H1 (cell line): ENCODE measurements at places on chromosomes 1 and 21.

DNA sequence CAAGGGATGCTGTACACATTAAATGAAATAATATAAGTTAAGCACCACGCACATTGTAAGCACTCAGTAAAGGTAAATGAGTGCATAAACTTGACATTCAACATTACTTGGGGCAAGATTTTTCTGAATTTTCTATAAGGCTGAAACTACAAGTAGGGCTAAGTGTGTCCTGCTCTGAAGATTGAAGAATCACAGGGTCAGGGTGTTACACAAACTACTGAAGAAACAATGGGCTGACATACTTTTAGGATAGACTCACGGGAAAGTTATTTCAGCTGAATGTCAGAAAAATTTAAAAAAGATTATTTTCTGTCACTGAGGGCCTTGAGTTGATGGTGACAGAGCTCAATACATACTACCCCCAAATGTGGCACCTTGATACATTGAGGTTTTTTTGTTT, 644.2 kb upstream of the PLXNA2 start:
- no peak overlapping the region for H3K27ac ChIP-seq
- H3K4me3 ChIP-seq = no peak overlapping the region
- H3K36me3 ChIP-seq = no peaks in the 10 kb centered on the region
- no peaks in the 10 kb centered on the region for H3K27me3 ChIP-seq
- no peak for DNase-seq
- H3K4me1 ChIP-seq = no peaks in the 10 kb centered on the region

- no peaks in the 10 kb centered on the region for H3K36me3 ChIP-seq
- no peak for DNase-seq
- peaks cover 15% of the 10 kb centered on the region for H3K4me1 ChIP-seq
- H3K4me3 ChIP-seq = no peak overlapping the region
Observed at GRCh38 chr1:46539972-46540371, 11.5 kb downstream of the KNCN start.

- no peak overlapping the region for H3K4me3 ChIP-seq
- H3K36me3 ChIP-seq = no peaks in the 10 kb centered on the region
- no peaks in the 10 kb centered on the region for H3K4me1 ChIP-seq
- no peak for DNase-seq
- no peaks in the 10 kb centered on the region for H3K27me3 ChIP-seq
Observed at GRCh38 chr1:87240661-87241285, 87.9 kb upstream of the LMO4 start.

- no peak for DNase-seq
- H3K27me3 ChIP-seq = no peaks in the 10 kb centered on the region
- H3K4me3 ChIP-seq = no peak overlapping the region
- H3K36me3 ChIP-seq = no peaks in the 10 kb centered on the region
- no peak overlapping the region for H3K27ac ChIP-seq
Observed at GRCh38 chr21:44523567-44524413, 16.2 kb downstream of the KRTAP10-1 start.

- H3K4me3 ChIP-seq = no peak within 1 kb of the TSS
- no peaks in the 10 kb centered on the region for H3K36me3 ChIP-seq
- no peaks in the 10 kb centered on the region for H3K27me3 ChIP-seq
- no peak within 1 kb of the TSS for H3K27ac ChIP-seq
- DNase-seq = no peak
- no peaks in the 10 kb centered on the region; the same call in 1 of the 2 replicates for H3K4me1 ChIP-seq
Observed at GRCh38 chr1:115768549-115768948, at the start of gene CASQ2. Gene CASQ2, minus strand, starts transcription at chr1:115768714. Its CDS starts 173 bp downstream, at chr1:115768541.

GRCh38 chr1:201143726-201144635, 10.3 kb downstream of the TMEM9 start:
- H3K27ac ChIP-seq = no peak overlapping the region
- H3K4me1 ChIP-seq = no peaks in the 10 kb centered on the region
- H3K4me3 ChIP-seq = no peak overlapping the region

- H3K4me1 ChIP-seq = no peaks in the 10 kb centered on the region
- H3K27ac ChIP-seq = no peak overlapping the region
- no peak for DNase-seq
- H3K36me3 ChIP-seq = no peaks in the 10 kb centered on the region
- no peaks in the 10 kb centered on the region for H3K27me3 ChIP-seq
Observed at GRCh38 chr1:210344706-210345105, 16.0 kb downstream of the HHAT start.

GRCh38 chr1:67458663-67459062, 28.5 kb upstream of the SERBP1 start:
- no peaks in the 10 kb centered on the region for H3K27me3 ChIP-seq
- no peak overlapping the region for H3K4me3 ChIP-seq
- H3K36me3 ChIP-seq = no peaks in the 10 kb centered on the region
- no peak overlapping the region; the same call in 1 of the 2 replicates for H3K27ac ChIP-seq
- no peak for DNase-seq

DNA sequence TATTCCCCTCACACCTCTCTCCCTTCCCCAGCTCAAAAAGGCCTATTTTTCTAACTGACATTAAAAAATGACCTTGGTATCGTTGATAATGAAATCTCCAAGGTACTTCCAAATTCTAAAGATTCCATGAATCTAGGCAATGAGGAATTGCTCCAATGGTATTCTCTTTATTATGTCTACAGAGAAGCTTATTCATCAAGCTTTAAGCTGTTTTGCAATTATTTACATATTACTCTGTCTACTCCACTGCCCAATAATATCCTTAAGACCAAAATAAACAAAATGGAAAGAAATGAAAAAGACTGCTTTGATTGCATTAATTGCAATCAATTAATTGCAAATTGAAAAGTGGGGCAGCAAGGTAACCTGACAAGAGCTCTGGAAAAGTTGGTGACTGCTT, 7.9 kb downstream of the PLPP3 start:
- no peaks in the 10 kb centered on the region for H3K27me3 ChIP-seq
- H3K4me1 ChIP-seq = peaks cover 22% of the 10 kb centered on the region; the same call in 1 of the 2 replicates
- no peaks in the 10 kb centered on the region for H3K36me3 ChIP-seq
- no peak overlapping the region for H3K4me3 ChIP-seq

- no peak overlapping the region for H3K27ac ChIP-seq
- H3K4me3 ChIP-seq = peak overlapping the region; percentile 90
- H3K36me3 ChIP-seq = no peaks in the 10 kb centered on the region
- H3K27me3 ChIP-seq = no peaks in the 10 kb centered on the region
- no peak for DNase-seq
Observed at GRCh38 chr1:61740751-61741700, 1.3 kb upstream of the PATJ start.

DNA sequence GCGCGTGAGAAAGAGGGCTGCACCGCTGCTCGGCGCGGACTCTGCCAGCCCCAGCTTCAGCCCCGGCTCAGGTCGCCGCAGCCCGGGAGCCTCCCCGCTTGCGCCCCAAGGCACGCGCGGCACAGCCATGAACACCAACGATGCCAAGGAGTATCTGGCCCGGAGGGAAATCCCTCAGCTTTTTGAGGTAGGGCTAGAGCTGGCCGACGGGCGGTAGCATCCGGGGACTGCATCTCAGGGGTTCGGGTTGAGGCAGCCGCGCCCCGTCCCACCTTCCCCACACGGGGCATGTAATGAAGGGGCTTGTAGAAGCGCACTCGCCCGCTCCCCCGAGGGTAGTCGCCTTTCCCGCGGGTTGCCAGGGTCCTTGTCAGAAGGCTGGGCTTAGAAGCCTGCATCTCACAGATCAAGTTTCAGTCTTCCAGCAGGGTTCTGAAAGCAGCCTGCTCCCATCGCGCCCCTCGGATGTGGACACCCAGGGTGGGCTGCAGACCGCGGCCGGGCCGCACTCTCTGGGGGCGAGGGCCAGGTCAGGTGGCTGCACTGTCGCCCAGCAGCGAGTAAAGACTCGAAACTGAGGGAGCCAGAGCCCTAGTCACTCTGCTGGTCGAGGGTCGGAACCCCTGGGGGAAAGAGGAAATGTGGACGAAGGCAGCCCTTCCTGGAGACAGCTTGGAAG, 507 bp downstream of the AK5 start:
- peak overlapping the region; percentile 78 for H3K4me3 ChIP-seq
- H3K27me3 ChIP-seq = peaks cover 34% of the 10 kb centered on the region
- H3K27ac ChIP-seq = no peak overlapping the region

DNA sequence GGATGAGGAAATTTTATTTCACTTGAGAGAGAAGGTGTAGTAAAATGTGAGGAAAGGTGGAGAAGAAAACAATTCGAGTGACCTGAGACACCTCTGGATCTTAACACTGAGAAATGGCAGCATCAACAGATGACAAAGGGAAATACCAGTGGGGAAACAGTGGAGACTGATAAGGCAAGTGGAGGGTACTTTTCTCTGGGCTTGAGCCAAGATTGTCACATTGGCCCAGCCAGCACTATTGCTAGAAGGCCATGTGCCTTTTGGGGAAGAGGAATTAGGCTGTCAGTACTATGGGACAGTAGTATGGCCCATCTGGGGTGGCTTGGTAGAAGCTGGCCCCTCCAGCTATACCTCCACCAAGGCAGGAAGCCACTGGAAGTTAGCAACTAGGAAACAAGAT, 8.4 kb downstream of the SYPL2 start:
- no peak overlapping the region for H3K4me3 ChIP-seq
- no peaks in the 10 kb centered on the region for H3K36me3 ChIP-seq
- H3K4me1 ChIP-seq = no peaks in the 10 kb centered on the region

GRCh38 chr1:41576620-41577019, 92.1 kb upstream of the EDN2 start:
- H3K27me3 ChIP-seq = no peaks in the 10 kb centered on the region; the same call in 1 of the 2 replicates
- H3K4me1 ChIP-seq = no peaks in the 10 kb centered on the region; the same call in 1 of the 2 replicates
- no peaks in the 10 kb centered on the region for H3K36me3 ChIP-seq
- no peak for DNase-seq

DNA sequence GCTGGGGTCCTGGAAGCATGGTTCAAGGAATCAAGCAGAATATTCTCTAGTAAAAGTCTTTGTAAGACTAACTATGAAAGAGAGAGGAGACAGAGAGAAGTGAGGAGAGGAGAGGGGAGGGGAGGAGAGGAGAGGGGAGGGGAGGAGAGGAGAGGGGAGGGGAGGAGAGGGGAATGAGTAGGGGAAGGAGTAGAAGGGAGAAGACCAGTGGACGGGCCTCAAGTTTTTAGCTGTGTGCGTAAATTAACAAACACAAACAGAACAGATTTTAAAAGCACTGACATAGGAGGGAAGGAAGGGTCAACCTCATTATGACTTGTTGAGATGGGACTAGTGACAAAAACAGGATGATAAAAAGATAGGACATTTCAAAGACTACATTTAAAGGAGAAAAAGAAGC, 62.8 kb downstream of the ST3GAL3 start:
- no peaks in the 10 kb centered on the region for H3K36me3 ChIP-seq
- H3K27me3 ChIP-seq = no peaks in the 10 kb centered on the region
- no peak overlapping the region for H3K27ac ChIP-seq

GRCh38 chr1:50774759-50775351, 185.2 kb downstream of the FAF1 start:
- no peaks in the 10 kb centered on the region for H3K4me1 ChIP-seq
- H3K27me3 ChIP-seq = no peaks in the 10 kb centered on the region
- DNase-seq = no peak
- no peak overlapping the region for H3K27ac ChIP-seq

DNA sequence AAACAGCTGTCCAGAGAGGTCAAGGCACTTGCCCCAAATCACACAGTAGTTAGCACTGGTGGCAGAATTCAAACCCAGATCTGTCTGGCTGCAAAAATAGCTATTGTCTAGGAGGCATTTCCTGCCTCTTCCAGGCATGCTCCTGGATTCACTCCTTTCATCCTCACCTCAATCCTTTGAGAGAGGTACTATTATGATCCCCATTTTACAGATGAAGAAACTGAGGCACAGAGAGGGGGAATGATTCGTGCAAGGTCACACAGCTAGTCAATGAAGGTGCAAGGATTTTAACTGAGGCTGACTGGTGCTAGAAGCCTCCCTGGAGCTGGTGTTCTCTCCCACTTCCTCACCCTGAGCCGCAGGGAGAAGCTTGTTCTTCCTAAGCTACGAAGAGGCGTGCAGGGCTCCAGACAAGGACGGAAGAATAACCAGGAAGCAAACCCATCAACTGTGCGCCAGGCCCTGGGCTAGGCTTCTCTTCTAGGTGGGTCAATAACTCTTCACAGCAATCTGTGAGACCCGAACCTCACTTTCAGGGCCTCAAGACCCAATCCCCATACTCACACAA, 631 bp upstream of the LAPTM5 start:
- H3K27me3 ChIP-seq = no peaks in the 10 kb centered on the region
- no peak overlapping the region for H3K27ac ChIP-seq
- H3K4me1 ChIP-seq = peaks cover 3% of the 10 kb centered on the region; the same call in 1 of the 2 replicates
- H3K36me3 ChIP-seq = no peaks in the 10 kb centered on the region
- H3K4me3 ChIP-seq = no peak overlapping the region

DNA sequence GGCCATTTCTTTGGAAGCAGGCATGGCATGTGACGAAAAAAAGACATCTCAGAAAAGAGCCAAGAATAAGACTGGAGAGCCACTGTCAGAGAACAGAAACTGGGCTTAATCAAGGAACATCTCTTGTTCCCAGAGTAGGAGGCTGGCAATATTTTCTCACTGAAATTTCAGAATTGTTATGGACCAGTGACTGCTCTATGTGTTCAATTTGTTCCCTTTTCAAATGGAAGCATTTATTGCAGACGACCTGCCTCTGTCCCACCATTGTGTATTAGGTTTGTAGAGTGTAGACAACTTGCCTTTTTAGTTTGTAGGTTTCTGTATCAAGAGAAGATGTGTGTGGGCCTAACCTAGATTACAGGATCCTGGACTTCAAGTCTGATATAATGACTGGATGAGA, 18.7 kb downstream of the PSMG1 start:
- no peak overlapping the region for H3K27ac ChIP-seq
- H3K36me3 ChIP-seq = no peaks in the 10 kb centered on the region
- H3K4me1 ChIP-seq = no peaks in the 10 kb centered on the region
- DNase-seq = no peak
- H3K27me3 ChIP-seq = no peaks in the 10 kb centered on the region

GRCh38 chr1:236370420-236370819, 23.7 kb upstream of the EDARADD start:
- no peak overlapping the region for H3K4me3 ChIP-seq
- no peak overlapping the region for H3K27ac ChIP-seq
- no peaks in the 10 kb centered on the region for H3K4me1 ChIP-seq
- no peaks in the 10 kb centered on the region for H3K36me3 ChIP-seq
- DNase-seq = no peak

DNA sequence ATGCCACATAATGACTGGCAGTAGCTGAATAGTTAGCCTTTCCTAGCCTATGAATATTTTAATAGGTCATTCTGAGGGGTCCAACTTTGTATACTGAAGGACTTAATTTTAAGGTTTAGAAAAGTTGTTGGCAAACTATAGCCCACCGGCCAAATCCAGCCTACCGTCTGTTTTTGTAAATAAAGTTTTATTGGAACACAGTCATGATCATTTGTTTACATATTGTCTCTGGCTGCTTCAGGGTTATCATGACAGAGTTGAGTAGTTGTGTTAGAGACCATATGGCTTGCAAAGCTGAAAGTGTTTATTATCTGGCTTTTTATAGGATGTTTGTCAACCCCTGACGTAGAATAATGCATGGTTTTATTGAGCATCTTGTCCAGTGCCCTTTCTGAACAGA, 73.4 kb downstream of the NTMT2 start:
- H3K27ac ChIP-seq = no peak overlapping the region
- DNase-seq = no peak
- H3K4me1 ChIP-seq = no peaks in the 10 kb centered on the region
- H3K27me3 ChIP-seq = peaks cover 1% of the 10 kb centered on the region

DNA sequence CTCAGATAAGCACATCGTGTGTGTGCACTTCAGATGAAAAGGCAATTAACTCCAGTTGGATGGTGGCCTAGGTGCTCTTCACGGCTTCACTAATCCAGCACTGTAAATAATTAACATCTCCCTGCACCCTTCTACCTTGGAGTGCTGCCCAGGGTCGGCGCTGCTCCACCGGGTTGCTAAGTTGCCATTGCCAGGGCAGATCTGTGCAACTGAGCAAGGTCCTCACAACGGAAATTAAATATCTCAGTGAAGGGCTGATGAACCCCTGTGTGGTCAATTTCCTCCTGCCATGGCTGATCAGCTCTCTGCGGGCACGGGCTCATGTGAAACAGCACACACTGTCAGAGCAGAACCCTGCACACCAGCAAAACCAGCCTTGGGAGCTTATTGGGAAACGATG, 63.2 kb downstream of the SYDE2 start:
- no peaks in the 10 kb centered on the region for H3K36me3 ChIP-seq
- no peak overlapping the region for H3K4me3 ChIP-seq
- H3K27ac ChIP-seq = no peak overlapping the region
- no peak for DNase-seq
- no peaks in the 10 kb centered on the region for H3K27me3 ChIP-seq
- no peaks in the 10 kb centered on the region for H3K4me1 ChIP-seq
